Stimulated activated CD8-positive, alpha-beta memory T cell treated with anti-CD3 and anti-CD28 coated beads, Interleukin-15, amount 100 ng/mL, for 24 hours (primary cell): ENCODE measurements at places on chromosomes 1 and 21.

GRCh38 chr1:39170731-39171667 lies 33.5 kb upstream of the MACF1 start:
- DNase-seq: no peak

- no peak for DNase-seq
Observed at GRCh38 chr1:57530206-57530910, 106.5 kb upstream of the DAB1 start.

GRCh38 chr1:58746757-58747156 lies 37.1 kb downstream of the JUN start:
- no peak for DNase-seq

GRCh38 chr1:229217716-229218115 lies 53.2 kb upstream of the RAB4A start:
- no peak for DNase-seq

GRCh38 chr21:45424854-45425795 lies 20.2 kb downstream of the COL18A1 start:
- no peak for DNase-seq

DNA sequence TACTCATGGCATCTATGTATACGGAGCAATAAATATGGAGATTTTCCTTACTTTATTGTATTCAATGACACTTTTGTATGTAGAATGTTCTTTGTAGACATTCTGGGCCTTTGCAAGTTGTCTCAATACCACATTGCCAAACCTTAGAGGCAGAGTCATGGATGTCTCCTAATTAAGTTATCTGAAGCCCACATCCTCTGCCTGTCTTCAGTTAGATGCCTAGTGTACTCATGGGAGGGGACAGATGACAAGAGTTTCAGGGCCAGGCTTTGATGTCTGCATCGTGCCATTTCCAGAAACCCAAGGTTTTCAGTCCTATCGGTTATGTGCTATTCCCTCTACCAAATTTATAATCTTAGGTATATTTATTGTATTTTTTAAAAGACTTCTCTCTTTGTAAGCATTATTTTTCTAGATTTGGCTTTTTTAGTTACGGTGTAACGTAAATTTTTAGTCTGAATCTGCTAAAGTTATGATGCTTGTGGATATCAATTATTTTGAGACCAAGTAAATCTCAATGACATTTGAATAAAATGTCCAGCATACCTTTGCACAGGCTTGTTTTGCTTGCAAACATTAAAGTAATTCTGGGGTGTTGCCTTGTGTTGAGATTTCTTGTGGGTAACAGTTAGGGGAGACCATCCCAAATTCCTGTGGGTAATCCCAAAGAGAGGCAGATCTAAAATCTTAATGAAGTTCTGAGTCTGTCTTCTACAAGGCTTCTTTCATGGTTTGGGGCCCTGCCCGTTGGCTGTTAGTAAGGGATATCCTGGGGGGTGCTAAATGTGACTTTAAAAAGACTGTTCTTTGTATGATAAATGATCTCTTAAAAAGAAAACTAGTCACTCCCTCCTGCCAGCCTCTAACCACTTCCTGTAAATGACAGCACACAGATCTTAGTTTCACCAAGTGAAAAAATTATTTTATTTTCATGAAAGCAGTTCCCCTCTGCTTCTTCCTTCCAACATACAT lies 8.0 kb upstream of the MACF1 start:
- DNase-seq: no peak

DNA sequence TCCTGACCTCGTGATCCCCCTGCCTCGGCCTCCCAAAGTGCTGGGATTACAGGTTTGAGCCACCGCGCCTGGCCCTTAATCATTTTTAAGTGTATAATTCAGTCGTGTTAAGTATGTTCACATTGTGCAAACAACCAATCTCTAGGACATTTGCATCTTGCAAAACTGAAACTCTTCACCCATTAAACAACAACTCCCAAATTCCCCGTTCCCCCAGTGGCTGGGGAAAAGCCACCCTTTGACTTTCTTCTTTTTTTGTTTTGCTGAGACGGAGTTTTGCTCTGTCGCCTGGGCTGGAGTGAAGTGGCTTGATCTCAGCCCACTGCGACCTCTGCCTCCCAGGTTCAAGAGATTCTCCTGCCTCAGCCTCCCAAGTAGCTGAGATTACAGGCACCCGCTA lies 6.5 kb upstream of the THEMIS2 start:
- DNase-seq: no peak

DNA sequence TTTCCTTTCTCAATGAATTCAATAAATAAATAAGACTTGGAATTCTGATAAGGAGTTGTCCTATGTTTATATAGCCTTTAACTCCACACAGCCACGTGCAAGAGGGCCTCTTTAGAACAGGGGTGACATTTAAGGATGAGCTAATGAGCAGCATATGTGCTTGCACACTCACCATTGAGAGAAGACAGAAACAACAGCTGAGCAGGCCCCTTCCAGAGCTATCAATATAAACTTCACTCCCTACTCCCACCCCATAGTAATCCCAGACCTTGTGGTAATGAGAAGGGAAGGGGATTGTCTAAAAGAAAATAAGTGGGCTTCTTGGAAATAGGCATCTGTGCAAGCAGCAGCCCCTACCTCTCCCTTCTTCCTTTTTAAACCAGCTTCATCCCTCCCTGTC lies 176.0 kb downstream of the SEC16B start:
- DNase-seq: no peak
